ENCODE measurements at places on chromosomes 11 and 22.

DNA sequence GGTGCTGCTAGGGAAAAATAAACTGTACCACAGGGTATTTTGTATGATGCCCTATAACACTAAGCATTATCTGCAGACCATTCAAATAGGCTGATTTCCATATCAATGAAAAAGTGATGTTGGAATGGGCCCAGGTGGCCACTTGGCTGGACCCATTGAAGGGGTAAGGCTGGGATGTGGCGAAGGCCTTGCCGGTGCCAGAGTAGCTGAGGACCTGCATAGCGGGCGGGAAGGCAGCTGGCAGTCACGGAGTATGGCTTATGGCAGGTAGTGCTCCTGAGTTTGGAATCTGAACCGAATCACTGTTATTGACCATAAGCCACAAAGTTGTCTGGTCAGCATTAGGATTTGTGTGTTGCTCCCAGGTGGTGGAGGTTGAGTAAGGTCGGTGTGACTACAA, 131.0 kb downstream of the MICAL2 start:
- no peak for DNase-seq

- no peak for DNase-seq
These were observed 36.7 kb downstream of the SERPIND1 start for GRCh38 chr22:20810645-20811044.

- DNase-seq = no peak
These were observed 15.4 kb downstream of the DERL3 start for GRCh38 chr22:23823331-23823791.

- DNase-seq = no peak
These were observed 20.4 kb upstream of the MOB2 start for GRCh38 chr11:1506981-1507380.

- DNase-seq = no peak
These were observed 41.5 kb upstream of the SHISAL1 start for GRCh38 chr22:44354288-44354687.

Measured in GM13976 (cell line).